ENCODE measurements at places on chromosomes 7 and 10. TPM values are rescaled to one million over a fixed set of nuclear protein-coding genes. Genes with fewer than 3 reads are reported as not detected.

DPP6 gene
- not detected for total RNA-seq

CYP2C19 gene
- total RNA-seq: not detected

UTF1 gene
- not detected for total RNA-seq

MMP21 gene
- total RNA-seq: not detected

NANOS1 gene
- 0.78 TPM for total RNA-seq

DNA sequence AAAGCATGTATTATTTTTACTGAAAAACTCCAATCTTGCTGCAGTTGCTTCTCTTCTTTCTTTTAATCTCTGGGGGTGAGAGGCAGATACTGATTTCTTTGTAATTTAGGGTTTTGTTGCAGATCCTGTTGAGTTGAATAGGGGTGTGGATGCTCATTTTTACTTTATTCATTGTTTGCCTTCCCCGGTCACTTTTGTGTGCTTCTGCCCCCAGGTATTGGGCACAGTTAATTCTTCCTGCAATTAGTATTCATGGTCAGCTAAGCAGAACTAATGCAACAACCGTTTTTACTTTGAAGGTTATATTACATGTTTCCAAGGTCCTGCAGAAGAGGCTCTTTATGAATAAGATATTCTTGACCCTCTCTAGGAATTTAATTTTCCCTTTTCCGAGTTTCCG, 96.4 kb downstream of the BUB3 start:
- no peak for DNase-seq

GRCh38 chr10:77317221-77317620, 320.4 kb downstream of the KCNMA1 start:
- no peak for DNase-seq

DNA sequence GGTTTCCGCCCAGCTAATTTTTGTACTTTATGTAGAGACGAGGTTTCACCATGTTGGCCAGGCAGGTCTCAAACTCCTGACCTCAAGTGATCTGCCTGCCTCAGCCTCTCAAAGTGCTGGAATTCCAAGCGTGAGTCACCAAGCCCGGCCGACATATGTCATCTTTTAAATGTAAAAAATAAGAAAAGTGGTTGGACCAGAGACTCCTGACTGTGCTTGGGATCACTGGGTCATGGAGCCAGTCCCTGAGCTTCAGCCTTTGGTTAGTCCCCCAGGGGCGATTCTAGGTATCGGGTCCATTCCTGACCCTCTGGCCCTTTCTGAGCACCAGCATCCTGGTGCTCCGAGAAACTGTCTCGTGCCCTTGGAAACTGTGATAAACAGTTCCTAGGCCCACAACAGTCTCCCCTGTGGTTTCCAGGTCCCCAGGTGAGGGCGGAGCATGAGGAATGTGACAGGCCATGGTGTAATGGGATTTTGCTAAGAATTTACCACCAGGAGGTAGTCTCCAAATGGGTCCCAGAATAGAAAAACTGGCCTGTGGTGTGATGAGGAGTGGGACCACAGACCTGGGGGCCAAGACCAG, 32.8 kb downstream of the UBTD1 start:
- no peak for DNase-seq
